ENCODE measurements at places on chromosomes 16 and 17.

DNA sequence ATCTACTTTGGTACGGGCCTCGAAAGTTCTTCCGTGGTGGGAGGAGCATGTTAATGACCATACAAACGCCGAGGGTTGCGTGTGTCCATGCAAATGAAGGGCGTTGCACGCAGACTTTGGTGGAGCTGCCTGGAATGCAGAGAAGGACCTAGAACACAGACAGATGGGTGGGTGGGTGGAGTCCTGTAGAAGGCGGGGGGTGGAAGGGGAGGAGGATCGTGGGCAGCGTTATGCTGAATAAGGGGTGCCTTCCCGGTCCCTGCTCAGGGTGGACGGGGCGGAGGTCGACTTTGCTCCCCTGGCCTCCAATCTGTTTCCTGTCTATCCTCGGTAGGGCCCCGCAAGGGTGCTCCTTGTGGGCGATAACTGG, 795 bp upstream of the PAQR4 start:
- DNase-seq, result no peak

DNA sequence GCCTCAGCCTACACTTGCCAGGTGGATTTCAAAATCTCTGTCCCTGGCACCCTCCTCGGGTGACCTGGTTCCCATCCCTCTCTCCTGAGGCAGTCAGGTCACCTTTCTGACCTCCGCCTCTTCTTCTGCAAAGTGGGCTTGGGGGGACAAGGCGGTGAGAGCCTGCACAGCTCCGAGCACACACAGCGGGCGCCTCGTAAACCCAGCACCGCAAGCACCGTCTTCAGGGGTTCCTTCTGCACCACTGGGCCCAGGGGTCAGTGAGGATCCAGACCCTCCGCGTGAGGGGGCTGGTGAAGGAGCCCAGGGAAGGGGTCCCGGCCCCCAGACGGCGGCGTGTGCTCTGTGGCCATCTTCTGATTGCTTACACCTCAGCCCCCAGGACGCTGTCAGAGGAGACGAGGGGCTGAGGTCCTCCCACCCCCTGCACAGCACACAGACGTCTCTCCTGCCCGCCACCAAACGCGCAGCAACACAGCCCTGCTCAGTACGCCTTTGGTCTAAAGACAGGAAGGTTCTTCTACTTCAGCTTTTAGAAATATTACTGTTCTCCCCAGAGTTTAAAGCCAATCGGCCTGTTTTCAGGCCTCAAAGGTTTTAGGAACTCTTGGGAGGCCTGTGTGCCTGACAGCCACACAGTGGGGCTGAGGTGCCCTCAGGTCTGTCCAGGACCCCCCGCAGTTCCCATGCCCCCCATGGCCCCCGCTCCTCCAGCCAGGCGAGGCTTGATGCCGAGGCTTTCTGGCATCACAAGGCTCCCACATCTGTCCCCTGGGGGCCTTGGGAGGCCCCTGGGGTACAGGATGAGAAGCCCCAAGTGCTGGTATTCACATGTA, 2.7 kb downstream of the CBFA2T3 start:
- DNase-seq, result no peak

GRCh38 chr17:2406903-2407790, 6.3 kb upstream of the MNT start:
- no peak for DNase-seq

DNA sequence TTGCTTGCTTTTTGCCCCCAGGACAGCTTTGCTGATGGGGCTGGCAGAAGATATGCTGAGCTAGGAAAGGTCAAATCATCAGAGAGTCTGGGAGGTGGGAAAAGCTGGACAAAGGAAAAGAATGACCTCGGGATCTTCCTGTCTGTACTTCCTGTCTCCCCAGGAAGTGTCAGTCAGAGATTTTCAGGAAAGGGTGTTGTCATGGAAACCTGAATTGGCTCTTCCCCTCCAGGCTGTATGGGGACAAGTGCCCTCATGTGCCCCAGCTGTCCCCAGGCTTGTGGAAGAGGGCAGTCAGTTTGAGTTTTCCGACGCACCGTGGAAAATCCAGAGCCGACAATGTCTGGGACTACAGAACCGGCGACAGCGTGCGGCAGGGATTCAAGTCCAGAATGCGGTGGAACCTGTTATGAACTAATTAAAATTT, 122.7 kb upstream of the ZFHX3 start:
- DNase-seq, result no peak

DNA sequence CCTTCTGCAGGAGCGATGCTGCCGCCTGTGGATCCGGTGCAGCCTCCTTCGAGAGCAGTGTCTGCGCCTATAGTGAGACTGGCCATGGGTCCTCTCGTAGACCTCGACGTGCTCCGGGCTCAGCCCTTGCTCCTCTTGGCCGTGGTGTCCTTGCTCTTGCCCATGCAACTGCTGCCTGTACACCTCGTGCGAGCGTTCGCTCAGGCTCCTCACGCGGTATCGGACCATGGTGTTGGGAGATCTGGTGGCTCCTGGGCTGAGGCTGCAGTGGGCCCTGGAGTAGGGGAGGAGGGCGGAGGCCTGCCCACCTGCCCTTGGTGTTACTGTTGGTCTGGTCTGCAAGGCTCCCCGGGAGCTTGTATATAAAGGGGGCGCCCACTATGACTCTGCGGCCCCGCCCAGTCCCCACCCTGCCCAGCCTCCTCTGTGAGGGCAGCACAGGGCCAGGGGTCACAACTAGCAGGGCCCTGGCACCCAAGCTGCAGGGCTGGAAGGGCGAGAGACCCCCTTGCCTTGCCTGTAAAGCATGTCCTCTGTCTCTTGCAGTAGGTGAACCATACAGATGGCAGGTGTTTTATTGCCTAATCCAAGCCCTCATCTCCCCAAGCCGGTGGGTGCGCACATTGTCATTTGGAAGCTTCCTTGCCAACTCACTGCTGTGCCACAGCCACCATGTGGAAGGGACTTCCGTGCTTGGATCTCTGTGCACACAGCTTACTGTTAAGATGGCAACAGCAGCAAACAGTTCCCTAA, at the start of gene PRM2:
Gene PRM2, minus strand, starts transcription at position 338 of the 753 bp plus-strand sequence. Its CDS starts 110 bp downstream, at position 228.
- DNase-seq, result no peak

GRCh38 chr16:50386774-50387173, 18.0 kb upstream of the BRD7 start:
- no peak for DNase-seq

DNA sequence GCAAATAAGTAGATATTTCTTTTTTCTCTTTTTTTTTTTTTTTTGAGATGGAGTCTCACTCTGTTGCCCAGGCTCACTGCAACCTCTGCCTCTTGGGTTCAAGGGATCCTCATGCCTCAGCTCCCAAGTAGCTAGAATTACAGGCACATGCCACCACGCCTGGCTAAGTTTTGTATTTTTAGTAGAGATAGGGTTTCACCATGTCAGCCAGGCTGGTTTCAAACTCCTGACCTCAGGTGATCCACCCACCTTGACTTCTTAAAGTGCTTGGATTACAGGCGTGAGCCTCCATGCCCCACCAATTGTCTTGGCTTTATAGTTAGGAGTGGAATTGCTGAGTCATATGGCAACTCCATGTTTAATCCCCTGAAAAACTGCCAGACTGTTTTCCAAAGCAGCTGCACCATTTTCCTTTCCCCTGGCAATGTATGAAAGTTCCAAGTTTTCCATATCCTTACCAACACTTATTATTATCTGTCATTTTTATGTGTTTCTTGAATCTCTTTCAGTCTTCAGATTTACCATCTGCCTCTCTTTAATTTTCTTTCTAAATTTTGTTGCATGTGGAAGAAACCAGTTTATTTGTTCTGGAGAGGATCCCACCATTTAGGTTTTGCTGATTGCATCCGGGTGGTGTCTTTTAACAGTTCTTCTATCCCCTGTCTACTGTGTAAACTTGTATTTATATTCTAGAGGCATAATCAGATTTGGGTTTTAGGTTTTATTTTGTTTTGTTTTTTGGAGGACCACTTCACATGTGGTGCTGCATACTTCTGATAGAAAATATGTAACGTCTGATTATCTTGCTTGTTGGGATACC, 9.9 kb upstream of the CES3 start:
- no peak for DNase-seq

DNA sequence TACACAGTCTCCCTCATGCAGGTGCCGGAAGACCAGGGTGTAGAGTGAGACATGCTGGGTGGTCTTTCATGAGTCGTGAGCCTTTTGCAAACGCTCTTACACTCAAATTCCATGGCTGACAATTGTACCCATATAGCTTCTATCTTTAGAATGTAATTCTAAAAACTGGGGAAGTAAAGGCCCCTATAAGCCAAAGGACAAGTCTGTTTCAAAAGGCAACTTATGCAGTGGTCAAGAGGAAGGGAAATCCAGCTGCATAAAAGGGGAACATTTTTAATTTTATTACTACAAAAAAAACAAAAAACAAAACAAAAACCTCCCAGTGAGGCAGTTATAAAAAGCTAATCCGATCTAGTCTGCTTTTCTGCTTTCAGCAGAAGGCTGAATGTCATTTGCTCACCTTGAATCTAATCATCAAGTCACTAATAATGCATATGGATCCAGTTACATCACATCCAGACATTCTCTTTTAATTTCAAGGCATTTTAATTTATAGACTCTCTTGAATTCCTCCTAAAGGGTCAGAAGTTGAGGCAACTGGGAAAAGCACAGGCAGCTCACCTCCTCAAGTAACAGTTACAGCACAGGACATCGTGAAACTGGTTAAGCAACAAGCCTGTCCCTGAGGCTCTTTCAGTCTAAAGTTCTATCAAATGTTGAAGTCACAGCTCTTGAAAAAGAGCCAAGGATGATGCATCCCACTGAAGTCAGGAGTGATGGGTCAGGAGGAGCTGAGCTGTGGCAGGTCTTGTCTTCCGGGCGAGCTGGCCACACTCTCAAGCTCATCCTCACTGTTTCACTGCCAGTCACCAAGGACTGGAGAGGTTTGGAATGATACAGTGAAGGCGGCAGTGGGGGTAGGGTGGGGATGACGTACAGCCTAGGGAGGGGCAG, 99.7 kb downstream of the VPS53 start:
- DNase-seq, result no peak
